B cell (primary cell): ENCODE measurements at places on chromosomes 4 and X.
A peak's percentile ranks its signal among the peaks of the same experiment; 100 is the strongest.

GRCh38 chr4:52877694-52878093 is 15.6 kb downstream of the RASL11B start:
- H3K4me1 ChIP-seq, result no peaks in the 10 kb centered on the region
- no peaks in the 10 kb centered on the region for H3K27me3 ChIP-seq
- no peak overlapping the region for H3K4me3 ChIP-seq
- H3K27ac ChIP-seq, result no peak overlapping the region
- H3K36me3 ChIP-seq, result no peaks in the 10 kb centered on the region
- no peak for DNase-seq

- H3K27ac ChIP-seq, result no peak overlapping the region
- H3K27me3 ChIP-seq, result no peaks in the 10 kb centered on the region
- H3K4me1 ChIP-seq, result no peaks in the 10 kb centered on the region
Measured at GRCh38 chr4:3791910-3792542, 25.8 kb downstream of the ADRA2C start.

GRCh38 chrX:24229976-24230375 is 80.4 kb downstream of the ZFX start:
- H3K36me3 ChIP-seq, result no peaks in the 10 kb centered on the region
- no peaks in the 10 kb centered on the region for H3K27me3 ChIP-seq
- no peaks in the 10 kb centered on the region for H3K4me1 ChIP-seq
- DNase-seq, result no peak

DNA sequence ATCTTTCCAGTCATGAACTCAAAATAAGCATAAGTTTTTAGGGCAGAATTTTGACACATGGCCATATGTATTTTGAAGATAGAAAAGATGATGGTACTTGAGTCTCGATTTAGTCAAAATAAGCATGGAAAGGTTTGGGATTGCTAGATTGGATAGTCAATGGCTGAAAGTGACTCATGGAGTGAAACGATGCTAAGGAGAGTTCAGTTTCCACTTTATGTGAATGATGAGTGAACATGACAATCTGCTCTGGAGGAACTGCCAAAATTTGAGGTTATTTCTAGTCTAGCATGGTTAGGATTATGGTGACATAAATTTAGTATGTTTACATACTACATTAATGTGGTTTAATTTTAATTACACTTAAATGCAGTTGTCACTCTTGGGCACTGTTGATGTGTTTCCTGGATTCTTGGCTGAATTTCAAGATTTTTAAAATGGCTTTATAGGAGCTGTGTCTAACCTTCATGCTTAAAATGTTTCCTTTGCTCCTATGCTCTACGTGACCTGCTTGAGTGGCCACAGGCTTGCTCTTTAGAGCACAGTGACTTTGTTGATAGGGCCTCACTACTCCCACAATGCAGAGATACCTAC is 17.1 kb downstream of the DDX3X start:
- peaks cover 28% of the 10 kb centered on the region for H3K36me3 ChIP-seq
- peak; percentile 37 for DNase-seq
- no peaks in the 10 kb centered on the region for H3K27me3 ChIP-seq
- H3K4me3 ChIP-seq, result no peak overlapping the region
- H3K27ac ChIP-seq, result no peak overlapping the region

- no peak overlapping the region for H3K27ac ChIP-seq
- H3K4me1 ChIP-seq, result no peaks in the 10 kb centered on the region
- H3K36me3 ChIP-seq, result peaks cover 11% of the 10 kb centered on the region
- no peak for DNase-seq
- no peaks in the 10 kb centered on the region for H3K27me3 ChIP-seq
Measured at GRCh38 chr4:168995537-168996295, 14.3 kb downstream of the CBR4 start.

- H3K4me3 ChIP-seq, result no peak overlapping the region
- no peak for DNase-seq
- H3K4me1 ChIP-seq, result no peaks in the 10 kb centered on the region
- H3K27ac ChIP-seq, result no peak overlapping the region
Measured at GRCh38 chr4:16722416-16722815, 176.0 kb downstream of the LDB2 start.
